ENCODE measurements at places on chromosomes 7 and 10. TPM values are rescaled to one million over a fixed set of nuclear protein-coding genes. Genes with fewer than 3 reads are reported as not detected.

GRCh38 chr7:99190359-99191009, 17.4 kb downstream of the KPNA7 start:
- no peak overlapping the region for H3K4me3 ChIP-seq
- no peaks in the 10 kb centered on the region for H3K27me3 ChIP-seq
- DNase-seq = no peak
- no peak overlapping the region for H3K27ac ChIP-seq
- H3K4me1 ChIP-seq = no peaks in the 10 kb centered on the region
- H3K36me3 ChIP-seq = no peaks in the 10 kb centered on the region

- H3K27me3 ChIP-seq = peaks cover 24% of the 10 kb centered on the region
- no peaks in the 10 kb centered on the region for H3K36me3 ChIP-seq
- H3K4me3 ChIP-seq = no peak overlapping the region
- no peak for DNase-seq
- H3K27ac ChIP-seq = no peak overlapping the region
Measured at GRCh38 chr7:94642838-94643653, 12.9 kb downstream of the SGCE start.

DNA sequence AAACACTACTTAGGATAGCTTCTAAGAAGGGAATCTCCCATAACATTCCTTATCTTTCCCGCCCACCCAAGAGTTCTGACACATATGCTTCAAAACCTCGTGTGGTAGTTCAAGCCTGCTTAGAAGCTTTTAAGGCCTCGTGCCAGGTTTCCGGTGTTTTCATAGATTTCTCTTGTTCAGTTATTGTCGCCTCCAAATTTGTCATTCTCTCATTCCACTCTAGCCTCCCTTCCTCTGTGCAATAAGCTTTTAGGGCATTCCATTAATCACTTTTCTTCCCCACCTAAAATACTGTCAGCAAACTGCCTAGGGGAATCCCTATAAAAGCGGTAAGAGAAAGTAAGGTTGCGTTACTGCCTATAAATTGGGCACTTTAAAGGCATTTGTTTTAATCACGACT, 718 bp upstream of the BPGM start:
- H3K4me3 ChIP-seq = no peak overlapping the region
- peak; percentile 70 for DNase-seq
- peaks cover 28% of the 10 kb centered on the region for H3K4me1 ChIP-seq

DNA sequence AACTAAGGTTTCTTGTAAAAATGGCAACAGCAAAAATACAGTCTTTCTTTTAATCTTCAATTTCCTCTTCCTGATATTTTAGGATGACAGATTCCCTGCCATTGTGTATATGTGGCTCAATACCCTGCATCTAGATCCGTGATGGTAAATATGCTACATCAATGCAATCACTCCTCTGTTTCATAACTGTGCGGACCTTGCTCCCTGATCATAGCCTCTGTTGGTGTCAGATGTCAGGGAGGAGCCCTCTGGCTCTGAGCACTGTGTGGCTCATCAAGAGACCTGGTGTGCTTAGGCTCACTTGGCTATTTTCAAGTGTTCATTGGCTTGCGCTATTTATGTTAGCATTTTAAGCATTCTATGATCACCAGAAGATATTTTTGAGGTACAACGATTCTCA, 33.0 kb upstream of the AGR3 start:
- peaks cover 20% of the 10 kb centered on the region for H3K27me3 ChIP-seq
- no peak for DNase-seq
- H3K27ac ChIP-seq = no peak overlapping the region
- H3K4me3 ChIP-seq = no peak overlapping the region

MYL7 gene
- total RNA-seq = not detected

All from activated CD4-positive, alpha-beta T cell treated with anti-CD3 and anti-CD28 coated beads, Interleukin-2, amount 10 ng/mL, durations not matched to agents 24 days and 14 days (primary cell).